ENCODE measurements at places on chromosomes 2 and 18. TPM values are rescaled to one million over a fixed set of nuclear protein-coding genes. Genes with fewer than 3 reads are reported as not detected.

DNA sequence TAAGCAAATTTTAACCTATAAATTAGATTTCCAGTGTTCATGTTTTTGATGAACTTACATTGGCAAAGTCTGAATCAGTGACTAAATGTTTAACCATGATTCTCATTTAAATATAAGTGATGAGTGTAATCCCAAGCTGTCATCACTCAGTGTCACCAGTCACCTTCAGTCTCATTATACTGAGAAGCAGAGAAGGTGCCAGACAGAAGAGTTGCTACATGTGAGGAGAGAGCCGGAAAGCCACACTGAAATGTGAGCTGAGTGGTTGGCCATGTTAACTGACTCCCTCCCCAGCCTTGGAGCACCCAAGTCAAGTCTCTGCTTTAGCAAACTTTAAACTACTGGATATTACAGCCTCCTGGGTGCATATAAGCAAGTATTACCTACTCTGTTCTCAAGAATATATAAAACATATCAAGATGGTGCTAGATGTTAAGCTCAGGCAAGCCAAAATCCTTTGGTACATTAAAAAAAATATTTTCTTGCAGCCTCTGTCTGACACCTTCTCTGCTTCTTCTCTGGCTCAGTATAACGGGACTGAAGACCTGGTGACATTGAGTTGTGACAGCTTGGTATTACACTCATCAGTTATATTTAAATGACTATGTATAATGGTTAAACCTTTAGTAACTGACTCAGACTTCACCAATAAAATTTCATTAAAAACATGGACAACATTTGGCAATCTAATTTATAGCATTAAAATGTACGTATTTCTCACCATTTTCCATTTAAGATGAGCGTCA is 75.8 kb upstream of the MAP3K20 start:
- no peak for DNase-seq

DNA sequence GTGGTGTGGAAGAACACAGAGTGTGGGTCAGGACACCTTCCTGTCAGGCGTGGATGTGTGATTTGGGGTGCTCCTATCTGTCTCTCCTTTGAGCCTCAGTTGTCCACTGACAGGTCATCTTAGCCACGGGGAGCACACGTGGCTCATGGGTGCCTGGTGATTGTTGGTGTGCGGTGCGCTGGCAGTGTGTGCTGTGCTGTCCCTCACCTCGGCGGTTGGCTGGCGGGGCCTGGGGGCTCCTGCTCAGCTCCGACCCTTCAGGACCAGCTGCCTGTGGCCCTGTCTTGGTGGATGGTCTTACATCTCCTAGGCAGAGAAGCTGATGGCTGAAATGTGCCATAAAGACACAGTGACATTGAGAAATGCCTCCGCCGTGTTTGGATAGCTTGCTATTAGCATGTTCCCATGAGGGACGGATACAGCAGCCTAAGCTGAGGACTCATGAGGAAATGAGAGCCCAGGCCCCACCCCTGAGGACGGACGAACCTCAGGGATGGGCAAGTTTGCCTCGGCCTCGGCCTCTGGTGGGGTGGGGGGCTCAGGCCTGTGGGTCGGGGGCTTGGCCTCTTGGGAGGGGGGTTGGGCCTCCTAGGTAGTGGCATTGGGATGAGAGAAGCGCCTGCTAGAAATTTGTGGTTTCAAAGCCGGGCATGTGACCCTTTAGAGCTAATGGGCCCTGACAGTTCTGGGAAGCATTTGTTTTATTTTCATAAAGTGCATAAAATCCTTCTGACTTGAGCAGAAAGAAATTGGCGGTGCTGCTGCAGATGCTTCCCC is 20.3 kb upstream of the ASB1 start:
- no peak for DNase-seq

DNA sequence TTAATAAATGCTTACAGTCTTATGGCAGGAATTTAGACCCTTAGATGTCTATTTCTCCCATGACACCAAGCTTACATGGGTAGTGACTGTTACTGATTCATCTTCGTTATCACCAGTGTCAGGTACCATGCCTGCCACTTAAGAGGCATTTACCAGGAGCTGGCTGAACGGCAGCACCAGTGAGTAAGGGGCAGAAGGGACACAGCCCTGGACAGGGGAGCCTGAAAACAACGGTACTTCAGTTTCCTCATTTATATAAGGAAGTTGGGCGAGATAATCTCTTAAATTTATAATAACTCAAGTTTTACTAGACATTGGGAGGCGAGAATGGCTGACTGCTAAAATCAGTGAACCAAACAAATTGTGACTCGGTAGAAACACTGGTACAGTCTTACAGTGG is 1.2 kb downstream of the COA5 start:
- DNase-seq = no peak

GRCh38 chr2:159807183-159808031 is 9.4 kb upstream of the CD302 start:
- no peak for DNase-seq

GRCh38 chr2:127027715-127028114 is 79.2 kb downstream of the BIN1 start:
- DNase-seq = no peak

DNA sequence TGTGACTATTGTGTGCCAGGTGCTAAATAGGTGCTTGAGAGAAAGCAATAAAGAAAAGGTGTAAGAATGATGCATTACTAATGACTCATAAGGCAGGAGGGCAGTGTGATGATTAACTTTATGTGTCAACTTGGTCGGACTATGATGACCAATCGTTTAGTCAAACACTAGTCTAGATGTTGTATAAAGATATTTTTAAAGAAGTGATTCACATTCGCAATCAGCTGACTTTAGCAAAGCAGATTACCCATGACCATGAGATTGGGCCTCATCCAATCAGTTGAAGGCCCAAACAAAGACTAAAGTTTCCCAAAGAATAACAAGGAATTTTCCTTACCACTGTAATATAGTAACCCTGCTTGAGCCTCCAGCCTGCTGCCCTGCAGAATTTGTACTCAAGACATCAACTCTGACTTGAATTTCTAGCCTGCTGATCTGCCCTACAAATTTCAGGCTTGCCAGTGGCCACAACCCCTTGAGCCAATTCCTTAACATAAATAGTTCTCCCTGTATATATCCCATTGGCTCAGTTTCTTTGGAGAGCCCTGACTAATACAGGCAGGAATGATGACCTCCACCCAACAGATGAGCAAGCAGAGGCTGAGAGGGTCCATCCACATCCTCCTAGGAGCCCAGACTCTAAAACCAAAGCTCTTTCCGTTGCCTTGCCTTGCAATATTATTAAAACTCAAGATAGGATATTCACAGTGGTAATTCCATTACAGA is 132.6 kb downstream of the ACTR3 start:
- DNase-seq = peak; percentile 93

- no peak for DNase-seq
Observed at GRCh38 chr18:45365835-45366234, 249.4 kb upstream of the SLC14A2 start.

- DNase-seq = no peak
Observed at GRCh38 chr2:173432049-173432754, 77.5 kb downstream of the CDCA7 start.

- no peak for DNase-seq
Observed at GRCh38 chr2:43226955-43227829, 786 bp upstream of the ZFP36L2 start.

- DNase-seq = peak; percentile 47
Observed at GRCh38 chr2:120470041-120470965, 124.4 kb downstream of the INHBB start.

- no peak for DNase-seq
Observed at GRCh38 chr2:25308599-25308998, 33.1 kb downstream of the DNMT3A start.

DNA sequence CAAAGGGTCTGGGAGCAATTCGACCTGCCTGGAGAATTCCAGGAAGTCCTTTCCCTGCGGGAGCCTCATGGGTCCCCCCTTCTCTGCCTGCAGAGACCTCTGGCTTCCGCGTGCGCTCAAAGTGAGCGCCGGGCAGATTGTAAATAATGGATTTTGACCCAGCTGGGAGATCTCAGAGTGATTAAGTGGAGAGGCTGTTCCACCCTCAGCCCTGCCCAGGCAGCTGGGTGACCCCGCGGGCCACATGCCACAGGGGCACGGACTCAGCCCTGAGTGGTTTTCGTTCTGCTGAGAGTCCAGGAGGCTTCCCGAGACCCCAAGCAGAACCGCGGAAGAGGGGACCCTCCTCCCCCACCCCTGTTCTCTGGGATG is 1.2 kb downstream of the KCNG2 start:
- no peak for DNase-seq

DNA sequence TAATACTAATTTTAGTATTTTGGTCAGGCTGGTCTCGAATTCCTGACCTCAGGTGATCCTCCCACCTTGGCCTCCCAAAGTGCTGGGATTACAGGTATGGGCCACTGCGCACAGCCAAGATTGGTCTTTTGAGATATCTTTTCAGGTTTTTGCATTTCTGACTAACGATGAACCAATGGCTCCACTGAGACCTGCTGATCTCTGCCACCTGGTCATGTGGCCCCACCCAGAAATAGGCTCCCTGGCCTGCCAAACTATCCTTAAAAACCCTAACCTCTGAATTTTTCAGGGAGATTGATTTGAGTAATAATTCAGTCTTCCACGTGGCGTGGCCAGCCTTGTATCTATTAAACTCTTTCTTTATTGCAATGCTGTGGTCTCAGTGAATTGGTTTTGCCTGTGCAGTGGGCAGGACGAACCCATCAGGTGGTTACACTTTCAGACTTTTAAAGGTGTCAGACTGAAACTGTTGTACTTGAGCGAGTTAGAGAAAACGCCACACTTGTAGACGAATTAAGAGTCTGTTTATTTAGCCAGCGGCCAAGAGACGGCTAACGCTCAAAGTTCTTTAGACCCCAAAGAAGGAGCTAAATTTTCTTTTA is 85.8 kb upstream of the MSH6 start:
- DNase-seq = no peak

GRCh38 chr2:155372969-155373368 is 674.5 kb downstream of the KCNJ3 start:
- no peak for DNase-seq

- peak; percentile 58 for DNase-seq
Observed at GRCh38 chr2:145744541-145745386, 1224.8 kb upstream of the ZEB2 start.

- DNase-seq = no peak
Observed at GRCh38 chr2:65901756-65902155, 469.4 kb upstream of the SPRED2 start.

DNA sequence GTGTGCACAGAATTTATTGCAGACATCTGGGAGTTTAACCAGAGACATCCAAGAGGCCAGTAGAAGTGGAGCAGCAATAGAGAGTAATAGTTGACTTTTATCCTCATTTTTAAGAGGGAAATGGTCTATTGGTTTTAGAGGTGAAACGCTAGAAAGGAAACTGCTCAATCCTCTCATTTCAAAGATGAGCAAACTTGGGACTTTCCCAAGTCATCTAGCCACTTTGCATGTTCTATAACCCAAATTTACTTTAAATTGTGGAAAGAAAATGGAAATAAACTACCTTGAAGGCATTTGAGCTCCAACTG is 601.7 kb downstream of the ARHGAP15 start:
- no peak for DNase-seq

- no peak for DNase-seq
Observed at GRCh38 chr2:79702905-79703304, 190.1 kb downstream of the CTNNA2 start.

DNA sequence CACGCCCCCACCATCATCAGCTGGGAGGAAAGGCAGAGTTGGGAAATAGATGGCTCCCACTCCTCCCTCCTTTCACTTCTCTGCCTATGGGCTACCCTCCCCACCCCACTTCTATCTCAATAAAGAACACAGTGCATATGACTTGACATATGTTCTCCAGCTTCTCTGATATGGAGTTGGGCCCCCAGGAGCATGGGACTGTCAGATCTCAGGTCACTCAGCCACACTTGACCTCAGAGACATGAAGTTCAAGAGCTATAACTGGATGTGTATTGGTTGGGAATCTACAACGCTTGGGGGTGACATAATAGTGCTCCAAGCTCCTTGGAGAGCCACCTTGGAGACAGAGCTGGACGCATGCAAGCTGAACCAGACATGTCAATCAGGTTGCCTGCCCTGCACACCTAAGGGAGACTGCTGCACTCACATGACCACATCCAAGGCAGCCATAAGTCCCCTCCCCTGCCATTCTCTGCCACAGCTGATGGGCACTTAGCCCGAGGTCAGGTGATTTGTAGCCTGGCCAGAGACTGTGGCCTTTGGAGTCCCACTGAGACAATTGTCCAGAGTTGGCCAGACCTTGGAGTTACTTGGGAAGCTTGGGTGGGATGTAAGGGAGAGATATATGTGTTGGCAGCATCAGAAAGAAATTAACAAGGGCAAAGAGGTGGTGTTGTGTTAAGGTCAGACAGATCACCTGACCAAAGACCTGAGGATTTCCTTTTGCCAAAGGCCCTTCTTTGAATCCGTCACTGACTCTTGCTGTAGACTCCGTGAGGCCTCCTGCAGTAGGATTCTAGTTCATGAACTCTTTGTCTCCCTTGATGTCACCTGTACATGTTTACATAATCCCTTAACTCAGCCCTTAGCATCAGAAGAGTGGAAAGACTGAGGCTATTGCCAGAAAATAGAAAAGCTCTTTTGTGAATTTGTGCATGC is 3.7 kb downstream of the INHA start:
- no peak for DNase-seq

DNA sequence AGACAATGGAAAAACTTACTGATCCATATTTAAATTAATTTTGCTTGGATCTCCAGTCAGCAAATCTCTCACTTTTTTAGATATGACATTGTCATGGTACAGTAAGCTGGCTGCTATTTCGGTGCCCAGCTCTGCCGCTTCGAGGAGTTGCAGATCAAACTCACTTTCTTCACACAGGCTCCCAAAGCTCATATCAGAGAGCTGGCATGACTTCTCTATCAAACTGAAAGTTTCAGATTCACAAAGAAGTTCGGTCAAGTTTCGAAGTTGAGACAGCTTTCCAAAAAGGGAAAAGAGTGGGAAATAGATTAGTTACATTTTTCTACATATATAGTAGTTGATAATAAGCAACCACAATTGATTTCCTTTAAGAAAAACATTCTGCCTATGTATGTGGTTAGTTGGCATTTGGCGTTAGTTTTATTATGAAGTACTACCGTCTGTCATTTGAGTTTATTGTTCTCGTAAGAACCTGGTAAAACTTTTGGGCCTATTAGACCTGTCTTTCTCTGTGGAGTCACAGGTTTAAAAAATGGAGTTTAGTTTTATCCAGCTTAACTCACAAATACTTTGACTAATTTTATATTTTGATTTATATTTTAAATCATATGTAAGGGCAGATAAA is 118.8 kb downstream of the ABCA12 start:
- DNase-seq = no peak

The REG1A gene
- total RNA-seq = not detected

The CYP20A1 gene
- total RNA-seq = 24.9 TPM

The ROCK1 gene
- total RNA-seq = 25.1 TPM

The ATP8B1 gene
- 13.1 TPM for total RNA-seq

The PLEK gene
- total RNA-seq = not detected

The RAB12 gene
- total RNA-seq = 60.5 TPM

The GRB14 gene
- total RNA-seq = 6.0 TPM

The SERPINB4 gene
- not detected for total RNA-seq

The CAB39 gene
- 59.8 TPM for total RNA-seq

The MAB21L4 gene
- total RNA-seq = 2.5 TPM

The IL36A gene
- not detected for total RNA-seq

The PAX3 gene
- total RNA-seq = not detected

The COA5 gene
- 24.9 TPM for total RNA-seq

All from kidney epithelial cell (primary cell).